ENCODE measurements at places on chromosomes 1 and 21.

- DNase-seq: no peak
Observed at GRCh38 chr21:38363693-38364092, 106.9 kb downstream of the KCNJ15 start.

DNA sequence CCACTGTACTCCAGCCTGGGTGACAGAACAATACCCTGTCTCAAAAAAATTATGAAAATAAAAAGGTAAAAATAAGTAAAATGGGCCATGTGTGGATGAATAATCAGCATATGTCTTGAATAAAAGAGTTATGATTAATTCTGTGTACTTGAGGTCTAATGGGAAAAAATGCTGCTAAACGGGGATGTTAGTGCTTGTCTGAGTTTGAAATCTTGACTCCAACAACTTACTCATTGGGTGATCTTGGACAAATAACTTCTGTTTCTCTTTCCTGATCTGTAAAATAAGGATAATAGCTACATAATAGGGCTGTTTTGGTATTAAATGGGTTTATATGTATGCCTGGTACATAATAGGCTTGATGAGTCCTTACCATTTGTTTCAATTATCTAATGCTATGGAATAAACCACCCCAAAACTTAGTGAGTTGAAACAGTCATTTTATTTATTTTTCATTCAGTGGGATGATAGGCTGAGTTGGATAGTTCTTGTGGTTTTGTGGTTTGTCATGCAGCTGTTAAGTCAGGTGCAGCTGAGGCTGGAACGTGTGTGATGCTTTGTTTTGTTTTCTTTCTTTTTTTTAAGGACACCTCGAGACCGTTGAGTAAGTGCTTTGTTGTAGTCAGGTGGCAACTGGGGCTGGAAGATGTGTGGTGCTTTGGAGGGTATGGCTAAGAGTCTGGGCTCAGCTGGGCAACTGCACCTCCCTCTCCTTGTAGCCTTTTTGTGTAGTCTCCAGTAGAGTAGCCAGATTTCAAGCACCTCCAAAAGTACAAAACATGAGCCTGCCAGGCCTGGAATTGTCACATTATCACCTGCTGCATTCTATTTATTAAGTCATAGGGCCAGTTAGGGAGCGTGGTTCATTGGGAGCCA lies 4.9 kb downstream of the MDM4 start:
- DNase-seq: no peak

DNA sequence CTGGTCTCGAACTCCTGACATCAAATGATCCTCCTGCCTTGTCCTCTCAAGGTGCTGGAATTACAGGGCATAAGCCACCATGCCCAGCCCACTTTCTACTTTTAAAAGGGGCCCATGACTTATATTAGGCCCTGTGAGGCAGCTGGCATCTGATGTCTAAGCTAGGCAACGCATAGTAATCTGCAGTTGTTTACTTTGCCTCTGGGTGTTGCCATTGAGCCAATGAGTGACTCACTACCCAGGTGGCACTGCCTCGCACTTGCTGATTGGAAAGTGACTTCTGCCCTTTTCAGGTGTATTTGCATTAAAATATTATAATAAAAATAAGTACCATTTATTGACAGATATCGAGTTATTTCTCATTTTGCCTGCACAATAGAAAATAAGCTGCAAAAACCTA lies 84.9 kb downstream of the KIF14 start:
- peak; percentile 63 for DNase-seq

GRCh38 chr1:1170215-1171091 lies 3.2 kb upstream of the TTLL10 start:
- DNase-seq: no peak

DNA sequence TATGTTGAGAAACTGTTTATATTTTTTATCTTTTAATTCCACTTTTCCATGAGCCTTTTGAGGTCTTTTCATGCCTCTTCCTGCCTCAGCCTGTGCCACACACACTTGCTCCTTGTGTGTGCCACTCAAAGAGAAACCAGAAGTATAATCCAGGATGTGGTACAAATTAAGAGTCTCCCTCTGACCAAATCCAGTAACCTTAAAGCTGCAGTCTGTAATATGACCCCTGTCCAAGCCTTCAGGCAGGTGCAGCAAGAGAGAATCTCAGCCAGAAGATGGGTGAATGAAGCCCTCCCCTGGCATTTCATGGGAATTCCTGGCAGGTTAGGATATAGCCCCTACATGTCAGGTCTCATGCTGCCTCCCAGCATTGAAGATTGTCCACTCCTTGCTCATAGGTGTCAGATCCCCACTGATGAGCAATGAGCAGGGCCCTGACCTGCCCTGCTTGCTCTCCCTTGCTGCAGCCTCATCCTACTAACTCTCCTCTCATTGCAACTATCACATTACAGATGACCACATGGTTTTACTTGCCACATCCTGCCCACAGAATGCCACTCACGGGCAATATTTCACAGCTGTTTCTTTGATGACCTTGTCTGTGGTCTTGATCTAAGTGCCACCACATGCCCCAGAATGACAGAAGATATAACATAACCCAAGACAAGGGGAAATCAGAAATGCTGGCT lies 169.3 kb downstream of the SEC16B start:
- no peak for DNase-seq

DNA sequence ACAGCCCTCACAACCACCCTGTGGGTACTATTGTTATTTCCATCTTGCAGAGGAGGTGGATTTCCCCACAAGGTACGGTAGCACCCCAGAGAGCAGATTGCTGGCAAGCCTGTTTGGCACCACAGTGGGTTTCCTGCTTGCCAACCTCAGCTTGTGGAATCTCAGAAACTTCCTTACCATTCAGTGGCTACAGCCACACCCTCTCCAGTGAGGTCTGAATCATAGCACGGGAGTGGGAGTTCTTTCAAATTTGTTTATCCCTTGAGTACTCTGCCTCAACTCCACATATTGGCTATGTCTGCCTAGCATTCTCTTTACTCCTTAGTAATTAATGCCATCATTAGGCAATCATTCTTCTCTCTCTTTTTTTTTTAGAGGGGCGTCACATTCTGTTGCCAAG lies 162.1 kb downstream of the PTPRU start:
- DNase-seq: no peak
